KG1 (cell line): ENCODE measurements at places on chromosomes 3 and 15.

- DNase-seq = peak; percentile 64
Observed at GRCh38 chr3:142596726-142597088, 514 bp downstream of the PLS1 start.

GRCh38 chr3:195806916-195807231 is 4.9 kb downstream of the MUC4 start:
- no peak for DNase-seq

DNA sequence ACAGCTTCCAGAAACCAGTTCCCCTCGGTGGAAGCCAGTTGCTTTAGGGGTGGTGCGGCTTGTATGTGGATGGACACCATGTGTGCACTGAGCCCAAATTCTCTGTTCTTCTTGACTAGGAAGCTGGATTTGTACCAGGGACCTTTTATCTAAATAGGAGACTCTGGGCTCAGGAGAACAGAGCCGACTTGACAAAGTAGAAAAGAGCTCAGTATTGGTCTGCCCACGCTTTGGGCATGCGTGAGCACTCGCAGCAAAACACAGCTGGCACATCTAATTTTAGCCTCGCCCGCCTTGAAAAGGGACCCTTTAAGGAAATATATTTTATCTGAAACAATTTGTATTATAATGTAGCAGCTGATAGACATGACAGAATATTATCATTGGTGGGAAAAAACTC is 1.1 kb upstream of the RBMS3 start:
- no peak for DNase-seq

DNA sequence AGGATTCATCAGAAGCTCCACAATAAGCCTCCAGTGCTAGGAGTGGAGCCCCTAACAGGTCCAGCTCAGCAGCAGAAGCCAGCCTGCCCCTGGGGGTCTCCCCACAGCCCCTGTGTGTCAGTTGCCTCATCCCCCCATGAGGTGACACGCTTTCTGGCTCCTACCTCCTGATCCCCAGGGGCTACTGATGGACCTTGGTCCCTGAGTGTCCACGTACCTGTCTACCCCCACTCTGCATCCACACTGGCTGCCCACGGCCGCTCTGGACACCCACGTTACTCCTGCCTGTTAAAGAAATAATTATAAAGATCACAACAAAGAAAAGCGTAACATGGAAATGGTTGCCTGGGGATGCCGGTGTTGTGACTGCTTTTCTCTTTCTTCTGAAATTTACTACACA is 143.1 kb downstream of the CHSY1 start:
- no peak for DNase-seq

DNA sequence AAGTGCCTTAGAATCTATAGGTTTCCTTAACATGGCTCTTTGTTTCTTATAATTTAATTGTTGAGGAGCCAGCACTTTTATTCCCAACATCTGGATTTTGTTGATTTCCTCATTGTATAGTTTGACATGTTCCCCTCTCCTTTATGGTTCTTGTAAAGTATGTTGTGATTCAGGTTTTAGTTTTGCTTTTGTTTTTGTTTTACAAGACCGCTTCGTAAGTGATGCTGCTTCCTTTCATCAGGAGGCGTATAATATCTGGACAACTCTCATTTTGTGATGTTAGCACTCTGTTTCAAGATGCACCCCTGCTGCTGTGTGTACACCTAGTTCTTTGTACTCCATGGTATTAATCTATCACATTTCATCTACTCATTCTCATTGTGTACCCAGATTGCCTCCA is 48.7 kb downstream of the SLC49A4 start:
- DNase-seq = no peak

DNA sequence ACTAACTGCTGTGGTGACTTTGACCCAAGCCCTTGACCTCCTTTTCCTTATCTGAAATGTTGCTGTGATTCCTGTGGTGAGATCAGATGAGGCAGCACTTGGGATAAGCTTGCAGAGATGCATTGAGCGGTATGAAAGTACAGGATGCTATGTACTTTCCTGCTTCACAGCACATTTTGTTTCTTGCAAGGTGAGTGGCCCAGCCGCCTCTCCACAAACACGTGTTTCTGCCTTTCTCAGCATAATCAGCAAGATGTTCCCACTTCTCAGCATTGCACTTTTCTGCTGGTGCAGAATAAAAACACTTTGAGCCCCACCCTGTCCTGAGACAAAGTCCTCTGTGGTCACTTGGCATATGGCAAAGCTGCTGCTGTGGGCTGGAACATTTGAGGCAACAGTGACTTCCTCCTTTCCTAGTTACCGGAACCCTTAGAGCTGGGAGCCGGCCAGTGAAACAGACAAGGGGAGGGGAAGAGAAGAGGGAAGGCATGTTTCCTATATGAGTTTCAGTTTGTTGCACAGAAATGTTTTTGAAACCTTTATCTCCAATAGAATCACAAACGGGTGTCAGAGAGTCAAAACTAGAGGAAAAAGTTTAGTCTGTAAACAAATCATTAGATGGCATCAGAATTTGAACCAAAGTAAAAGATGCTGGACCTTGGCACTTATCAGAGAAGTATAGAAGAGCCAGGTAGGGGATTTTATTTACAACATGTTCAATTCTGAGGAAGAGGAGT is 5.0 kb downstream of the NUDT16 start:
- peak; percentile 50 for DNase-seq

DNA sequence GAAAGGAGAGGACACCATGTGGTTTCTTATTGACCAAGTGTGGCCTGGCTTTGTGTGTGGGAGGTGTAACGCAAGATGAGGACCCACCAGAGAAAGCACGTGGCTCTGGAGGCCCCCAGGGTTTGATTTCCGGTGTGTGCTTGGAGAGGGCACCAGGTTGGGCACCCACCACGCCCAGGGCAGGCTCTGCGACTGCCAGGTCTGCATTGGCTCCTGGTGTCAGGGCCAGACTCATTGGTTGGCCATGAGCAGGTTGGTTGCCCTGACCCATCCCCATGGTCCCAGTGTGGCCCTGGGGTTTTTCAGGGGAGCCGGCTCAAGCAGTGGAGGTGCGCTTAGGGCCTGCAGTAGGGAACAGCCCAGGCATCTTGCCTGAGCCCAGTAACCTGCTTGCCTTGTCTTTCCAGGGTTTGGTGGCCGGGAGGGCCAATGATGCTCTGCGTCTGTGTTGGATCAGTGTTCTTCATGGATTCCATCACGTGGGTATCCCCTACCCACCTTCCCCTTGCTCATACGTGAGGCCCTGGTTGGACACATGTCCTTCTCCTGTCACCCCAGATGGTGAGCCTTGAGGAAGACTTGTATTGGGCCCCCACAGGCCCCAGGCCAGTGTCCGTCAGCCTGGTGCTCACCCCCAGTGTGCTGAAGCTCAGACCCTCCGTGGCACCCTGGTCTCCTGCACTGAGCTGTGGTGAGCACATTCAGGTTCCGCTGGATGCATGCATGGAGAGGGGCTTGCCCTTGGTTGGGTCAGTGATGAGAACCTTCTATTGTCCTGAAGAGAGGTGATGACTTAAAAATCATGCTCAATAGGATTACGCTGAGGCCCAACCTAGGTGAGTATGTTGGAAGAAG is 193.9 kb downstream of the UBE3A start:
- no peak for DNase-seq

DNA sequence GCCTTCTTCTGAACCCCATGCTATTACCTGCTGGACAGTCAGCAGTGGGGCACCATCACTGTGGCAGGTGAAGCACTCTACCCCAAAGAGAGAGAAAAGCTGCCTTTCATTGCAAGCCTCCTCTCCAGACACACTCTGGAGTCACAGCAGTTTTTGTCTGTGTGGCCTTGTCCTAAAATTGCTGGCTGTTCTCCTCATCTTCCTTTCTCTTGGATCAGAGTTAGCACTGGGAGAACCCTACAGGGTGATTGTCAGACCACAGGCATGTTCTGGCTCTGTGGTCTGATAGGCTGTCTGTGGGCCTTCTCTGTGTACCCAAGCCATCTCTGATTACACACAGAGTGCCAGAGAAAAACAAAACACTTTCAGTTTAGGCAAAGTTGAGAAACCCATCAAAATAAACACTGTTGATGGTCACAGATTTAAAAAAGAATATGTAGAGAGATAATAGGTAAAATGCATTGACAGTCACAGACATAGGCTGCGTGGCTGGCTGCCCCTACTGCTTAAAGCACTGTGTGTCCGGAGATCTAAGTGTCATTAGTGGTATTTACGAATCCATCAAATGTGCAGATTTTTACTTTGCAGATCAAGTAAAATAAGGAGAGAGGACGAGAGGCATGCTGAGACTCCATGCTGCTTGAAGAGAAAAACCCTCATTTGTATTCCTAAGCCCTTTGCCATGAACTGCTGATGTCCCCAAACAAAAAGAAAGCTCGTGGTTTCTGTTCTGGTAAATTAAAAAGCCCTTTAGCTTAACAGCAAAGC is 689.9 kb downstream of the TUSC7 start:
- no peak for DNase-seq

- no peak for DNase-seq
Observed at GRCh38 chr15:77974098-77974414, 103.5 kb downstream of the TBC1D2B start.

DNA sequence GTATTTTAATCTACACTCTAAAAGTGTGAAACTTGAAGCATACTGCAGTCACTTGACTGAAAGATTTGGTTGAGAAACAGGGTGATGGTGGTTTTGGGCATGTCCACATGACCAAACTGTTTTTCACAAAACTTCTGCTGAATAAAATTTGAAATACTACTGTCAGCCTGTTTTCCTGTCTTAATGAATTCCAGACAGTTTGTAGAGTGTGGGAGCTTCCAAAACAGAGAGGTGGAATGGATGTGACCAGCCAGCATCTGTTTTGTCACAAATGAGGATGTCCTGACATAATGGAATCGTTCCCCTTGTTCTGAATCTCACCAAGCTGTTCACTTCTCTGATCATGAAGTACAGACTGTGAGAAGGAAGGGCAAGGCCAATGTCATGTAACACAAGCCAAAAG is 11.8 kb downstream of the MITF start:
- DNase-seq = no peak

DNA sequence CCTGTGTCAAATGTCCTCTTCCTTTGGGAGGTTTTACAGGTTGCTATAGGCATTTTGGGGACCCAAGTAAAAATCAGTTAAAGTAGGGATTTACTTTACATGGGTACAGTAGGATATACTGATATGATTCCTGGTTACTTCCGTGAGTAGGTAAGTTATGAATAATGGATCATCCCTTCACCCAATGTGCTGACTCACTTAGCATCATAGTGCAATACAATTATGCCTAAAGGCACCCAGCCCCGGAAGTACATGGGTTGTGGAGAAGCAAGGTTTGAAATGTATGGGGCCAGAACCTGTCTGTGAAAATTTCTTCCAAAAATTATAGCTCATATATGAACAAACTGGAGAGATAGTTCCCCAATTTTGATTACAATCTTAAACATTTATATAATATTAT is 64.0 kb downstream of the GLB1 start:
- DNase-seq = no peak

DNA sequence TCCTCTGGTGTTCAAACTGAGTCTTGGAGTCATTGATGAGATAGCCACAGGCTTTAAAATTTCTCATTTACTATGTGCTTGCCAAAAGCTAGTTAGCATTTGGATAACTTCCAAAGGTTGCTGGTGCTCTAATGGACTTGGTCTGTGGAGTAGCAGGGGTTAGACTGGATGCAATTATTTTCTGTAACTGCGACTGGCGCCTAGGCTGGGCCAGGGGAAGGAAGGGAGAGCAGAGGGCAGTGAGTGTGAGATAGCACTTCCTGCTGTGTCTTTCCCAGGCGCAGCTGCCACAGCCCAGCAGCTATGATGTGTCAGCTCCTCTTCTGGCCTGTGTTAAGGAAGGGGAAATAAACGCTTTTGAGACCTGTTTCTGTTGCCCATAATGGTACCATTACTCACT is 98.6 kb downstream of the MYRIP start:
- no peak for DNase-seq

- DNase-seq = no peak
Observed at GRCh38 chr3:184110316-184110725, 13.5 kb downstream of the HTR3E start.
